Motor neuron (in vitro differentiated cells): ENCODE measurements at places on chromosomes 2 and 18. TPM values are rescaled to one million over a fixed set of nuclear protein-coding genes. Genes with fewer than 3 reads are reported as not detected.

- peak; percentile 79 for ATAC-seq
Measured at GRCh38 chr2:172564376-172564775, 8.5 kb downstream of the PDK1 start.

- no peak for ATAC-seq
Measured at GRCh38 chr18:10386956-10387355, 67.5 kb upstream of the APCDD1 start.

- no peak for ATAC-seq
Measured at GRCh38 chr2:100009743-100010142, 132.6 kb downstream of the AFF3 start.

- ATAC-seq, result peak; percentile 16
Measured at GRCh38 chr2:37872192-37872750, 52.8 kb upstream of the RMDN2 start.

DNA sequence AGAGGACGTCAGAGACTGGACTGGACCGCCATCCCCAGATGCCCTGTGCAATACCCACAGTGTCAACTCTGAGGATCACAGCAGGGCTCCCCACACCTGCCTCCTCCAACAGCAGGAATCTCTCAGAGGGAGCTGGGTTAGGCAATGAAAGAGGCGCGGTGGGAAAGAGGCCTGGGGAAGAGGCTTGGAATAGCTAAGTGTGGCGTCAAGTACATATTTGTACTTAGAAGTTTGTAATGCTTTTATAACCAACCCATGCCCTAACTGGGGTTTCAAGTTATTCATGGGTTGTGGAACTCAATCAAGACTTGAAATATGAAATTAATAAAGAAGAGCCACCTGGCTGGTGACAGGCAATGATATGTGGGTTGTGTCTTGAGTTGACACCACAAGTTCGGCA lies 28.7 kb downstream of the CYP26B1 start:
- no peak for ATAC-seq

DNA sequence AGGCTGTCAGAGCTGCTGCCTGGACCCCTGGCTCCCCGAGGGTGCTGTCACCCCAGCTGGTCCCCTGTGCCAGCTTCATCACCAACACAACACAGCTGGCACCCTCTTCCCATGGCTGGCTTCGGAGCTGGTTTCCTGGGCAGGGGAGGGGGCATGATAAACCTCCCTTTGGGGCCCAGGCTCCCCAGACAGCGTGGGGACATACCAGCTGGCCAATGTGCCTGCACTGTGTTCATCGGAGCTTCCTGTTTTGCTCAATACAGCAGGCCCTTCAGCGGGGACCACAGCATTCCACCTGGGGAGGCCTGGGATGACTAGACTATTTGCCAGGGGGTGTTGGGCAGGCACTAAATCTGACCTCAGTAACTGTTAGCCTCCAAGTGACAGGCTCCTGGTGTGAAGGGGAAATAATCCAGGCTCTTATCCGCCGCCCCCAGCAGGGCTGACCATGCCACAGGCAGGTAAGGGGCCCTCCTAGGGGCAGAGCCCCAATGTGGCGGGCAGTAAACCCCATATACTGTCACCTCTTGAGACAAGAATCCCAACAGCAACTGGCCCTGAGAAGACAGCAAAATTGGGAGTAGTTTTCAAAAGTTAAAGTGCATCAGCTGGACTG lies 44.6 kb downstream of the EMX1 start:
- ATAC-seq, result no peak

GRCh38 chr2:210461401-210461800 lies 15.2 kb downstream of the LANCL1 start:
- ATAC-seq, result no peak

- no peak for ATAC-seq
Measured at GRCh38 chr2:112061840-112062239, 6.8 kb downstream of the TMEM87B start.

- ATAC-seq, result no peak
Measured at GRCh38 chr2:230306474-230306873, 20.5 kb upstream of the SP140L start.

GRCh38 chr2:7826656-7827055 lies 855.2 kb upstream of the ID2 start:
- no peak for ATAC-seq

DNA sequence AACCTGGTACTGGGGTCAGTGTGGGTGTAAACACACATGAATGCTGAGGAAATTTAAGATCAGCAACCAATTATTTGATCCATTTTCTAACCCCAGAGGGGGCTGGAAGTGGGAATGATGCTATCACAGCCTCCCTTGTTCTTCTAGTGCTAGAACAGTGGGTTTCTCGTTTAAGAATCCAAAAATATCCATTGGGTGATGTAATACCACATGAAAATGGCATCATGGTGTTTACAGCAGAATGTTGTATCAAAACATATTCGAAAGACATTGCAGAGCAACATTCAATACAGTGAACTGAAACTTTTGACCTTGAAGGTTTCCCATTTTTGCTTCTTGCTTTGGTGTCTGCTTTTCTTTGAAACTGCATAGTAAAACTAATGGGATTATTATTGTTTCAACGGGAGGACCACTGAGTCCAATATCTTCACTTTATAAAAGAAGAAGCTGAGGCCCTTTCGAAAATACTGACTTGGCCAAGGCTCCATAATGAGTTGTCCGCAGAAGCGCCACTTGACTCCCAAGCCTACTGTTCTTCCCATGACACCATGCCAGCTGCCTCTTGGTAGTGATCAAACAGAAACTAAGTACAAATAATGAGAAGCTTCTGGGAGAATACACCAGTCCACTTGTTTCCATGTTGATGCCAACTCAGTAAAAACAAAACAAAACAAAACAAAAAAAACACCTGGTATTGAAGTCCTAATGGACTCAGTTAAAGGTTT lies 106.1 kb downstream of the COLEC12 start:
- ATAC-seq, result no peak

The SLC14A1 gene
- 0.31 and 1.3 TPM in 2 replicates for total RNA-seq

The KRCC1 gene
- 25.2 and 28.6 TPM in 2 replicates for total RNA-seq

- ATAC-seq, result no peak
Measured at GRCh38 chr2:23662941-23663920, 263.7 kb downstream of the ATAD2B start.

The BOLL gene
- 0.29 TPM in 1 of 2 replicates, not detected in the other for total RNA-seq

DNA sequence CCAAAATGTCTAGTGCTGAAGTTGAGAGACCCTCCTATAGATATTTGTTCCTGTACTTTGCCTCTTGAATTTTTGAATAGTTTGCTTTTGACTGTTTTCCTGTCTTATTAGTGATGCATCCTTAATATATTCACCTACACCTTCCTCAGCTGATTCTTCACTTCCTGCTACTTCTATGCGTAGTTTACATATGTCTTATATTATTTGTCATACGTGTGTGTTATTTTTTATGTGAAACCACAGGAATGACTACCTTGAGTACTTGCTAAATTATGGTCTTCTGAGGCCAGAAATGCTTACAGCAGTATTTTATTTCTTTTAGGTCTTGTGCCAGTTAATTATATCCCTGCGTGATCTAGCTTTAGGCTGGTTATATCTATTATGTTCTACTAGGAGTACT lies 9.9 kb downstream of the UBE2E3 start:
- no peak for ATAC-seq

DNA sequence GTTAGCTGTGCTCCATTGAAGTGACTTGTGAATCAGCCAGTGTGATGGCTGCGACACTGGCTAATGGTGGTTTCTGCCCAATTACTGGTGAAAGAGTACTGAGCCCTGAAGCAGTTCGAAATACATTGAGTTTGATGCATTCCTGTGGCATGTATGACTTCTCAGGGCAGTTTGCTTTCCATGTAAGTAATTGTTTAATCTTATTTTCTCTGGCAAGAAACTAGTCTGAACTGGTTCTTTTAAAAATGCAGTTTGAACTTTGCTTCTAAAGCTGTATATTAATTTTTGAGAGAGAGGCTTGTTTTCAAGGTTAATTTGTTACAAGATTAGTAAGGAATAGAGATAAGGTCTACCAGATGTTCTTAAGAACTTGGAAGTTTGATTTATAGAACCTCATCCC lies 46.7 kb downstream of the GLS start:
- no peak for ATAC-seq

- ATAC-seq, result peak; percentile 79
Measured at GRCh38 chr2:231342061-231342711, 53.3 kb upstream of the B3GNT7 start.

- no peak for ATAC-seq
Measured at GRCh38 chr18:12017081-12017480, 35.8 kb downstream of the IMPA2 start.

- ATAC-seq, result no peak
Measured at GRCh38 chr2:96552315-96553175, 16.0 kb downstream of the ARID5A start.

GRCh38 chr2:185583058-185583816 lies 155.4 kb upstream of the FSIP2 start:
- peak; percentile 23 for ATAC-seq

The CPLX4 gene
- total RNA-seq, result 0.27 TPM in 1 of 2 replicates, not detected in the other

GRCh38 chr2:7010391-7011054 lies 93.3 kb downstream of the RNF144A start:
- ATAC-seq, result peak; percentile 15

DNA sequence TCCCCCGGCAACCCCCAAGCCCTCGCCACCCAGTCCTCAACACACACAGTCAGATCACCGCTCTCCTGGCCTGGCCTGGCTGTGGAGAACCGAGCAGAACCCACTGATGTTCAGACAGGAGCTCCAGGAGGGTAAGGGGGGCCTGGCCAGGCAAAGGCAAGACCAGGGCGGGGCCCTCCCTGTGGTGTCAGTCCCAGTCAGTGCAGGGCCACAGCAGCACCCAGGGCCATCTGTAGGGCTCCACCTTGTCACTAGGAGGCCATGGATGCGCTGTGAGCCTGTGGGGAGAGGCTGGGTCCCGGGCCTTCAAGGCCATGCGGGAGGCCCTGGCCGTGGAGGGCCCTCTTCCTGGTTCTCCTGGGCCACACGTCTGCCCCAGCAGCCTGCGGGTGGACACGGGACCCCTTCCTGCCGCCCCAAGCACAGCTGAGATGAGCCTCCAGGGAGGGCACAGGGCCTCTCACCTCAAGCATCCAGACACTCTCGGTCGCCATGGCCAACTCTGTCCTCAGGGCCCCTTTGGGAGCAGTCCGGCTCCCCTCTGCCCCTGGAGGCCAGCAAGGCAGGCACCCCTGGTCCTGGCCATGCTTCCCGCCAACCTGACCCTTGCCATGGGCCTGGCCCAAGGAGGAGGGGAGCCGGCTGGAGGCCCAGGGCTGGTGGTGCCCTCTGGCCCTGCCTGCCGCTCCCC lies 2.0 kb downstream of the ANO7 start:
- no peak for ATAC-seq

DNA sequence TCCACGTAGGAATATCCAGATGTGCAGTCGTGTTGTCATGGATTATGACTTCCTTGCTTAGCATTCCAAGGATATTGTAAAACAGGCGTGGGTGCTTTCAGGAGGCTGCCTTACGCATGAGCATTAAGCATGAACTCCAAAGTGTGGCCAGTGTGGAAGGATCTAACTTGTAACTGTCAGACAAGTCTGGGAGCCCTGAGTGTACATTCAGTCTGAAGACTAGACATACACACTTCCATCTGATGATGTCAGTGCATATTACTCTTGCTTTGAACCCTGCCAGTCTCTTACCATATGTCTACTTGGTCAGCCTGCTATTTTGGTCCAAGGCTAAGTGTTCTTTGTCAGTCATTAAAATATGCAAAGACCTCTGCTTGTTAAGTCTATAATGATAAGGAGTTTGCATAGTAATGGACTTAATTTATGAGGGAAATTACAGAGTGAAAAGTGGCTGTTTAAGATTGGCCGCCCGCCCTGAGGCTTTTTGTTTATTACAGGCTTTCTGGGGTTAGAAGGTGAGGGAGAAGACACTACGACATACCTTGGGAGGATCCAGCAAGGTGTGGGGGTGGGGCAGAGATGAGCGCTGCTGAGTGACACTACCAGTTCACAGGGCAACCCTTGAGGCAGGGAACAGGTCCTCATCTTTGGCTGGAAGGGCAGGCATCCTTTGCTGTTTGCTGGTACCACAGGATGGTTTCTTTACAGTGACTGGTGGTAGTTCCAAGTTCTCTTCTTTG lies 48.3 kb downstream of the CABLES1 start:
- peak; percentile 94 for ATAC-seq

The VWC2L gene
- total RNA-seq, result 1.00 and 1.5 TPM in 2 replicates

- ATAC-seq, result no peak
Measured at GRCh38 chr18:63091671-63092364, 227.8 kb downstream of the BCL2 start.

The CRYBA2 gene
- 6.4 and 11.2 TPM in 2 replicates for total RNA-seq

- ATAC-seq, result no peak
Measured at GRCh38 chr2:46294176-46294836, 2.9 kb upstream of the EPAS1 start.

DNA sequence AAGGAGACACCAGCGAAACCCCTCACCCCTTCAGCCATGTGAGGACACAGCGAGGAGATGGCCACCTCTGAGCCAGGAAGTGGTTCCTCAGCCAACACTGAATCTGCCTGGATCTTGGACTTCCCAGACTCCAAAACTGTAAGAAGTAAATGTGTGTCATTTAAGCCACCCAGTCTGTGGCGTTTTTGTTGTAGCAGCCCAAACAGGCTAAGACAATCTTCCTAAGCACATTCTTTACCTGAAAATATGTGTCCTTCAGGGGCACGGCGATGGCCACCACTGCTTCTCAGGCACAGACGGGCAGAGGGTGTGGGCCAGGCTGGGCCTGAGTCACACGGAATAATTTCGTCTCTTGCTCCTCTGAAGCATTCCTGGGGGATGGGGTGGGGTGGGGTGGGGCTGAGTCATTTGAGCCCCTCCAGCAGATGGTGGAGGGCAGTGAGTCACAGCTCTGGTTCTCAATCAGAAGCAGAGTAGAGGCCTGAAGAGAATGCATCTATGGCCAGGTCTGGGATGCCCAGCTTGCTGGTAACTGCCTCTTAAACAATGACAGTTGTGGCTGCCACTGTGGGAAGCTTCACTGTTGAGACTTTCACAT lies 142.4 kb downstream of the CAPN13 start:
- ATAC-seq, result peak; percentile 43

GRCh38 chr18:76958692-76959341 lies 136.5 kb downstream of the ZNF236 start:
- ATAC-seq, result no peak

The KCNE4 gene
- 0.09 and 0.21 TPM in 2 replicates for total RNA-seq

The BIRC6 gene
- total RNA-seq, result 89.3 and 96.7 TPM in 2 replicates

DNA sequence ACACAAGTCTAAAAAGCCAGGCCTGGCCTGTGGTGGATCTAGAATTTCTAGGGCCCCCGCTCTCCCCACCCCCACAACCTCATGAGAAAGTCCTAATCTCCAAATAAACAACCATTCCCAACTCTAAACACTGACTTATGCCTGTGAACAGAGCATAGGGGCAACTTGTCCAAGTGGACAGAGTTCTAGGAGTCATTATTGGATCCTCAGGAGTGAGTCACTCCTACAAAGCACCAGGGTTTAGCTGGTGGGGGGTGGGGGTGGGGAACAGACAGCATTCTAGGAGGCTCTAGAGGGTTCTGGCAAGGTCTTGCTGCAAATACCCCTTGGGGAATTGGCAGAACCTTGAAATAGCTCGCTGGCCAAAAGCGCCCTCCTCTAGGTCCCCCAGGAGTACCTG lies 83.3 kb downstream of the ZCCHC2 start:
- peak; percentile 15 for ATAC-seq

- ATAC-seq, result no peak
Measured at GRCh38 chr2:191299866-191300265, 54.7 kb downstream of the MYO1B start.

The TMEM87B gene
- total RNA-seq, result 17.0 and 18.6 TPM in 2 replicates

GRCh38 chr2:207078186-207078798 lies 87.5 kb downstream of the KLF7 start:
- ATAC-seq, result no peak

GRCh38 chr2:81324046-81324445 lies 1019.5 kb upstream of the LRRTM1 start:
- no peak for ATAC-seq

The CYP27A1 gene
- total RNA-seq, result 1.0 and 1.5 TPM in 2 replicates
